Upper lobe of right lung (tissue), 1 donor: ENCODE measurements at places on chromosomes 2 and 18. TPM values are rescaled to one million over a fixed set of nuclear protein-coding genes. Genes with fewer than 3 reads are reported as not detected.

GRCh38 chr2:40208463-40208862 lies 243.4 kb downstream of the SLC8A1 start:
- H3K4me3 ChIP-seq = no peak overlapping the region
- no peaks in the 10 kb centered on the region for H3K4me1 ChIP-seq
- no peak for DNase-seq
- no peaks in the 10 kb centered on the region for H3K27me3 ChIP-seq
- no peak overlapping the region for H3K27ac ChIP-seq
- H3K36me3 ChIP-seq = no peaks in the 10 kb centered on the region

- no peak for DNase-seq
- no peak overlapping the region for H3K4me3 ChIP-seq
- no peaks in the 10 kb centered on the region for H3K27me3 ChIP-seq
- H3K27ac ChIP-seq = no peak overlapping the region
- H3K36me3 ChIP-seq = no peaks in the 10 kb centered on the region
- no peaks in the 10 kb centered on the region for H3K4me1 ChIP-seq
These were observed 1679.0 kb downstream of the SUCLG1 start for GRCh38 chr2:82780050-82780449.

- H3K27ac ChIP-seq = no peak overlapping the region
- H3K27me3 ChIP-seq = peaks cover 4% of the 10 kb centered on the region
- H3K4me1 ChIP-seq = no peaks in the 10 kb centered on the region
- no peak overlapping the region for H3K4me3 ChIP-seq
- DNase-seq = no peak
These were observed 162.0 kb downstream of the C1D start for GRCh38 chr2:67900826-67901225.

DNA sequence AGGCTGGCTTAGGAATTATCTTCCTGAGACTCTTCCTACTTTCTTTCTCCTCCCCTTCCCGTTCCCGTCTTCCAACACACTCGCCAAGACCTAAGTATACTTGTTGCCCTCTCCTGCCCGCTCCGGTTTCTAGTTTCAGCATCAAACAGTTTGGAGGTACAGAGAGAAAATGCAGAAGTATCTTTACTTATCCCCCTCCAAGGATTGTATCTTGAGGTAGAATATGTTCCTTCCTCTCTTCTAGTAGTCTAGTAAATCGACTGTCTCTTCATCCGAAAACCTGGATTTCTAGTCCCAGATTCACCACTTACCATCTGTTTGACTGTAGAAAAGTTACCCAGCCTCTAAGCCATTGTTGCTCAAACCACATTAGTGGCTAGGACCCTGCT lies 755 bp downstream of the EIF4E2 start:
- H3K4me3 ChIP-seq = peak overlapping the region; percentile 85
- no peak for DNase-seq
- H3K27ac ChIP-seq = peak overlapping the region; percentile 98
- no peaks in the 10 kb centered on the region for H3K27me3 ChIP-seq
- H3K36me3 ChIP-seq = peaks cover 12% of the 10 kb centered on the region
- peaks cover 40% of the 10 kb centered on the region for H3K4me1 ChIP-seq

The KIF5C gene
- 0.49 TPM for total RNA-seq

The FBXO11 gene
- total RNA-seq = 69.3 TPM

The SCN9A gene
- total RNA-seq = 10.5 TPM
